ENCODE measurements at places on chromosomes 3 and 15. TPM values are rescaled to one million over a fixed set of nuclear protein-coding genes. Genes with fewer than 3 reads are reported as not detected.

GATM gene
- total RNA-seq = 0.76 TPM

DNAH12 gene
- 0.13 TPM for total RNA-seq

PSTPIP1 gene
- total RNA-seq = 10.2 TPM

UBAP1L gene
- 2.7 TPM for total RNA-seq

BTLA gene
- not detected for total RNA-seq

CTXN2 gene
- total RNA-seq = not detected

ZBTB20 gene
- total RNA-seq = 52.0 TPM

ZNF80 gene
- not detected for total RNA-seq

NSUN3 gene
- total RNA-seq = 16.5 TPM

IL5RA gene
- total RNA-seq = not detected

PLIN1 gene
- total RNA-seq = 1.2 TPM

ZNF774 gene
- total RNA-seq = 2.8 TPM

RCN2 gene
- total RNA-seq = 82.2 TPM
